CD8-positive, alpha-beta memory T cell (primary cell): ENCODE measurements at places on chromosomes 3 and 15.

GRCh38 chr15:92806763-92807162, 93.4 kb upstream of the CHD2 start:
- DNase-seq, result no peak

- DNase-seq, result peak; percentile 22
Measured at GRCh38 chr3:148697306-148698189, at the start of gene AGTR1. AGTR1 (plus strand) TSS chr3:148697903; CDS start chr3:148741036, 43,133 bp downstream.

- DNase-seq, result no peak
Measured at GRCh38 chr3:129461461-129462146, 21.6 kb downstream of the IFT122 start.

GRCh38 chr3:36813305-36813704, 49.0 kb upstream of the DCLK3 start:
- no peak for DNase-seq

GRCh38 chr15:29270976-29271375, 1.4 kb upstream of the NSMCE3 start:
- DNase-seq, result no peak
